ENCODE measurements at places on chromosomes 13 and 19. TPM values are rescaled to one million over a fixed set of nuclear protein-coding genes. Genes with fewer than 3 reads are reported as not detected.

AMER2 gene
- not detected for total RNA-seq

KANK3 gene
- total RNA-seq, result 1.5 TPM

MEDAG gene
- not detected for total RNA-seq

LMO7 gene
- total RNA-seq, result 9.9 TPM

ZNF729 gene
- not detected for total RNA-seq

NLRP7 gene
- total RNA-seq, result 0.20 TPM

HPN gene
- not detected for total RNA-seq

DCT gene
- 0.61 TPM for total RNA-seq

RAB20 gene
- total RNA-seq, result 2.0 TPM

IZUMO2 gene
- total RNA-seq, result not detected

FAM83E gene
- total RNA-seq, result 3.1 TPM

MLNR gene
- not detected for total RNA-seq

TBXA2R gene
- 0.39 TPM for total RNA-seq

ZNF440 gene
- 11.9 TPM for total RNA-seq

ATP13A1 gene
- total RNA-seq, result 110 TPM

CEACAM5 gene
- total RNA-seq, result not detected

All from T-helper 1 cell treated with Interleukin-12 subunit alpha and Interleukin-12 subunit beta and Interleukin-4 antibody, amounts not matched to agents 30 ng/mL and 1 ng/mL, for 36 hours (primary cell).